ENCODE measurements at places on chromosomes 7 and 10.

- no peak for DNase-seq
Observed at GRCh38 chr7:30722187-30722586, 29.7 kb upstream of the INMT start.

GRCh38 chr7:65459438-65459837 is 85.8 kb downstream of the ZNF92 start:
- no peak for DNase-seq

- DNase-seq: no peak
Observed at GRCh38 chr7:116859323-116859722, 3.1 kb upstream of the CAPZA2 start.

- DNase-seq: no peak
Observed at GRCh38 chr7:11707606-11708193, 124.3 kb downstream of the THSD7A start.

DNA sequence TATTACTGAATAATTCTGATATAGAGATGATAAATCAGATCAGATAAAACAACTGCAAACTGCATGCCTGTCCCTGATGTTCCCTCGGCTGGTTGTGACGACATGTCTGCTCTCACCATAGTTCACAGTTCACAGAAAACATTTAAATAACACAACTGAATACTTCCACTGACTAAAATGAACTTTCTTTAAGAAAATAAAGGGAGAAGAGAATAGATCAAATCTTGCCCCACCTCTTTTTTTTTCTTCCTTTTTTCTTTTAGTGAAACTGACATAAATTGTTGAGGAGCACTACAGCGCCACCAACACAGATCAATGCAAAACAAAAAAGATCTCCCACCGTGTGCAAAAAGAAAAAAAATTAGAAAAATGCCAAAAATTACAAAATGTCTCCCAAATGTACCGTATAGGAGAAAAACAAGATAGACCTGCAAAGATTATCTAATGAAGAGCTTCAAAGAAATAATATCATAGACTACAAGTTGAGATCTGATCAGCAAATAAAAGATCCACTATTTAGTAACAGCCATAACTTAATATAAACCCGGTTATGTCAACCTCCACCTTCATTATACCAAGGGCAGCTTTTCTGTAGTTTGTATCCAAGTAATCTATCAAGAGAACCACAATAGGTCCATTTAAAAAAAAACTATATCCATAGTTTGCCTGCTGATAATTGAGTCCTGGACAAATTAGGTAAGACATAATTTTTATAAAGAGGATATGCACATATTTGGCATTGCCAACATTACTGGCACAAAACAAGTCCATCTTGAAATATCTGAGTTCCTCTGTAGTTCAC is 30.7 kb upstream of the EPC1 start:
- DNase-seq: no peak

DNA sequence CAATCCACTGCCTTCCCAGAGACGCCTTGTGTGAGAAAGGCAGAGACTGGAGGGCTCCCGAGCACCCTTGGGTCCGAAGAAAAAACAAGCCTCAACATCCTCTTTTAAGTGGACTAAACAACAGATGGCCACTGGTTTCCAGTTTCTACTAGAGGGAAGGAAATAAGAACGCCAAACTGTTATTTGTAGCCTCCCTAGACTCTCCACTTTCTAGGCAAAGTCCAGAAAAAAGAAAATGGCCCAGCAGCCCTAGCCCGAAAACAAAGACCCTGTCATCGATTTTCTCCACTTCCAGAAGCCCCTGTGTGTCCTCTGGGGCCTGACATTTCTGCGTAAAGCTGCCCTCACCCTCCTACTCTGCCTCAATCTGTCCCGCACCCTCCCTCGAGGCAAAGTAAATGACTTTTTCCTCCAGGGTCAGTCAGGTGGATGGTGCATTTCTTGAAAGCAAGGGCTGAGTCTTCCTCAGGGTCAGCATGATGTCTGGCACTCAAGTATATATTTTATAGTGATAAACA is 6.0 kb downstream of the RGS10 start:
- DNase-seq: no peak

GRCh38 chr7:152459724-152460251 is 24.0 kb upstream of the KMT2C start:
- no peak for DNase-seq

DNA sequence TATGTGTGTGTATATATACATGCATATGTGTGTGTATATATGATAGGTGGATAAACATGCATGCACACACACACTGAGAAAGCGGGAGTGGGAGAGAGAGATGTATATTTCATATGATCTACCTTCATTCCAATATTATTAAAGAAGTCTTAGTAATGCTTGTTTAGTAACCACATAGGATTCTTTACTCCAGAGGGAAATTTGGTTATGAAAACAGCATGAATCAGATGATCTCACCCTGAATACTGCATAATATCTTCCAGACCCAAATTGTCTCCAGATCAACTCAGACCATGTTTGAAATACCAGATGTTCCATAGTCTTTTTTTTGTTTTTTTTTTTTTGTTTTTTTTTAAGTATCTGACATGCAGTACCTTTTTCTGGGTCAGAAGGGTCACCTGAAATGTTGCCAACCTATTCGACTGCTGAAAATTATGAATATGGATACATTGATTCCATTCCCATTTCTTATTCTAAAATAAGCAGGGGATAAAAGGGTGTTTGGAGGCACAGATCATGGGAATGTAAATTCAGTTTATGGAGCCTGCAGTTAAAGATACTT is 17.4 kb downstream of the TES start:
- no peak for DNase-seq

GRCh38 chr7:136502162-136502561 is 366.3 kb upstream of the CHRM2 start:
- no peak for DNase-seq

DNA sequence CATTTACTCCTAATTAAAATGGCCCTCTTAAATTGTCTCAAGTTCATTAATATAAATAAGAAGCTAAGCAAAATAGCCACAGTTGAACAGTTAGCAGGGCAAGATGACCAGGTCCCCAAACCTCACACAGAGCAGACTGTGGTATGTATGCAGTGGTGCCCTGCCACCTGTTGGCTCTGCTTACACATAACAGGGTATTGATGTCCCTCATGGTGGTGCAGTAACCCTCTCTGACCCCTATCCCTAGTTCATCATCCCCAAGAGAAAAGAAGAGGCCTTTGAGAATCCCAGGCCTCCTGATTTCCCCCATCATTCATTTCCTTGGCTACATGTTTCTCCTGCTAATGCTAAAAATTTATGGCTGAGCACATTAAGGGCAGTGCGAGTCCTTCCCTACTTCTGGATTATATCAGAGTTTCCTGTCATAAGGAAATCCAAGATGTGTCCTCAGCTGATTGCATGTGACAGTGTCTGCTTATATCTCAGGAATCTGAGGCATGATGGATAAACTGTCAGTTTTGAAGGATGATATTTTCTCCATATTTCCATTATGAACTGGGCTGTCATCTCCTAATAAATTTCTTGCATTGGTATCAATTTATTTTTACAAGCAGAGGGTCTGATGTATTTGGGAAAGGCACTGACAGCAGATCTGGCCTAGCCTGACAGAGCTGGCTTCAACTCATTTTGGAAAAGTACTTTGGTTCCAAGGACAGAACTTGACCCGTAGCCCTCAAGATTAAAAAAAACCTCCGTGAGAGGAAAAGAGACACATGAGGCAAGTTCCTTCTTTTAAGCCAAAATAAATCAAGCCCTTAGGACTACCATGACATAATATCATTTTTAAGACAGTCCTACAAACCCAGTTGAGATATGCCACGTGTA is 880.6 kb downstream of the LRMDA start:
- DNase-seq: no peak

DNA sequence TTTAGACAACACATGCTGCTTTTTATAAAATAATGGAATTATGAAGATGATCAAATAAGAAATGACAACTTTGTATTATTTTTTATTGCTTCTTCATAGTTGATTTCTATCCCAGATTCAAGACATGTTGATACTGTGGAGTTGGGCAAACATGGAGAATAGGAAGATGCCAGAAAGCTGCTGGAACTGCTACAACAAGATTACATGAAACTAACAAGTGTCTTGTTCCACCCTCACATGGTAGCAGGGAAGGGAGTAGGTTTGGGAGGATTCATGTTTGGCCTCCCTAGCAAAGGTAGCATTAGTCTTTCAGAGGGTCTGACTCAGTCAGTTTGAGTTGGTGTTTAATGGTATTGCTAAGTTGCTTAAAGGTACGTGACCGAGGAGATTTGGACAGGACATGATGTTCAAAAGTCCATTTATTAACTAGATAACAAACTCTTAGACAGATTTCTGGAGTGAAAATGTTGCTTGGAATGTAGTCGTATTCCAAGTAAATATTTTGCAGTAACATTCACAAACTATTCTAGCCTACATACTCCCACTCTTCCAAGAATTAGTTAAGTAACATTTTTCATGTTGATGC is 33.1 kb downstream of the PRR15 start:
- no peak for DNase-seq

- no peak for DNase-seq
Observed at GRCh38 chr7:3493499-3493898, 192.4 kb downstream of the SDK1 start.

DNA sequence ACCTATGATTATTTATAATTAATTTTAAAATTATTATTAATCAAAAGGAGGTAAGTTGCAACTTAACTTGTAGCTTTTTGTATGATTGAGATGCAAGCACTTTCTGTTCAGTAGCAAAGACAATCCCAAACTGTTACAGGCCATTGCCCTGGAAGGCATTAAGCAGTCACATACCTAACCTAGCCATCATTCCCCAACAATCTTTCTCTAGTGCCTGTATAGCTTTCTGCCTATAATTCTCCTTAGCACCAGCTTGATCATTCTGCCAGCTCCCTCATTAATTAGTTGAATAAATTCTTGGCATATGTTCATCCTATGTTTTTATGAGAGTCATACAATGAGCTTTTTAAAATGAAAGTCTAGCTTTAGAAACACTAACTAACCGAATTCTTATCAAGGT is 178.9 kb upstream of the TMEM106B start:
- DNase-seq: no peak

- DNase-seq: no peak
Observed at GRCh38 chr10:86668297-86669165, at the start of gene LDB3. TSS of gene LDB3 (plus strand) at chr10:86668511. CDS start at chr10:86668692, 181 bp downstream.

GRCh38 chr7:47663213-47663612 is 81.3 kb upstream of the TNS3 start:
- no peak for DNase-seq

- DNase-seq: no peak
Observed at GRCh38 chr7:142185801-142186200, 72.1 kb downstream of the PRSS58 start.

DNA sequence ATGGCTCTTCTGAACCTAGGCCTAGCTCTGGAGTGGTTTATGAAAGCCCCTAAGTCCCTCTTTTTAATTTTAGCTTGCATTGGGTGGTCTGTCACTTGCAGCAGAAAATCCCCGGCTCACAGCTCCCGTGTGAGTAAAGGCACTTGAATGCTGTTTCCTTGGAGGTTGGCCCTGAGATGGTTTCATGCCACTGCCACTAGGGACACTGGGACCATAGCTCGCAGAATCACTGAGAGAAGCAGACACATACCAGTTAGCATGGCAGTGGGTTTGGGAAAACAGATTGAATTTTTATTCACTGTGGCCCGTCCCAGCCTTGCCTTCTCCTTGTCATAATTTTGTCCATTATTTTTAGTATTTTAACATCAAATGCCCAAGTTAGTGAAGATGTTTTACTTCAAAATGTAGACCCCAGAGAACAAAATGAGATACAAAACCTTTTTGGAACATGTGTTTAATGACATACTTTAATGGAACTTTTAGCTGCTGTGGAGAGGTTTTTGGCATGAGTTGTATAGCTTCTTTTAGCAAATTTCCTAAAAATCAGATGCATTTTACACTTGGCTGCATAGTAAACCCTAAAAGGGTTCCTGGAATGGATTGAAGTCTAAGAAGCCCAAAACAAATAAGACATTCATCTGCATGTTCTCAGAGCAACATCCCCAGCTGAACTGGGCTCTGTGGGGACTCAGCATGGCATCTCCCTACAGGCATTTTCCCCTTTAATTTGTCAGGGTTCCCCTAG is 259.7 kb upstream of the PITRM1 start:
- no peak for DNase-seq

- no peak for DNase-seq
Observed at GRCh38 chr7:128362670-128363069, 1.2 kb upstream of the PRRT4 start.

- no peak for DNase-seq
Observed at GRCh38 chr10:114697061-114697598, 39.1 kb upstream of the ABLIM1 start.

- no peak for DNase-seq
Observed at GRCh38 chr10:104059364-104059763, 26.3 kb downstream of the COL17A1 start.

DNA sequence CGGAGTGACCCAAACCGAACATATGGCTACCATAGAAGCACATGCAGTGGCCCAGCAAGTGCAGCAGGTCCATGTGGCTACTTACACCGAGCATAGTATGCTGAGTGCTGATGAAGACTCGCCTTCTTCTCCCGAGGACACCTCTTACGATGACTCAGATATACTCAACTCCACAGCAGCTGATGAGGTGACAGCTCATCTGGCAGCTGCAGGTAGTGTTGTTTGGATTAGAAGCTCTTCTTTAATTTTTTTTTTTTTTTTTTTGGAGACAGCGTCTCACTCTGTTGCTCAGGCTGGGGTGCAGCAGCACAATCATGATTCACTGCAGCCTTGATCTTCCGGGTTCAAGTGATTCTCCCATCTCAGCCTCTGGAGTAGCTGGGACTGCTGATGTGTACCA is 45.8 kb downstream of the NRF1 start:
- no peak for DNase-seq

- no peak for DNase-seq
Observed at GRCh38 chr7:77765906-77766800, 32.1 kb downstream of the TMEM60 start.

DNA sequence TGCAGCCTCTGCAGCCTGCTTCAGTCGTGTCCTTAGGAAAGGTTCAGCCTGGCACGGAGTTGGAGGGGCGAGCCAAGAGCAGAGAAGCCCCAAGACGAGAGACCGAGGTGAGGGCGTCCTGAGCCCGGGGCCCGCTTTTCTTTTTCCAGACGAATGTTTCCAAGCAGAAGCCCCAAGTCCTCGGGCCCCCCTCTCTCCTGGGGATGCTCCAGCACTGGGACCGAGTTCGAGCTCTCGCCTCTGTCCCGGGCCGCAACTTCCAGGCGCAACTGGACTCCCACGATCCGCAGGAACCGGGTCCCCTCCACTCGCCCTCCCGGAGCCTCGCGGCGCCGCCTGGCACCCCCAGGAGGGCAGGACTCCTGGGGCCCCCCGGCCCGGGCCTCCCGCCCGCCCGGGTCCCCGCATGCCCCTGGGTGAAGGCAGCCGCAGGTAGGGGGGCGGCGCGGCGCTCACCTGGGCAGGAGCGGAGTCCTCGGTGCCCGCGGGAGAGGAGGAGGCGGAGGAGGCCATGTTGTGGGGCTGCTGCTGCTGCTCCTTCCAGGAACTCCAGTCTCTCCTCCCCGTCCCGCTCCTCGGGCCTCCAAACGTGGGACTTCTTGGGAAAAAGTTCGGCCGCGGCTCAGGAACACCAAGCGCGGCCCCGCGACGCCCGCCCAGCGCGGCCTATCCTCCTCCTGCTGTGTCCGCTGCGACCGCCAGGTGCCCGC is 45.3 kb upstream of the CDK1 start:
- no peak for DNase-seq

Measured in cortex of kidney (tissue), 1 donor.